Stimulated activated CD4-positive, alpha-beta T cell treated with anti-CD3 and anti-CD28 coated beads, Interleukin-12 subunit alpha, Interleukin-12 subunit beta, amount 100 ng/mL, for 24 hours (primary cell): ENCODE measurements at places on chromosomes 5 and 9.

DNA sequence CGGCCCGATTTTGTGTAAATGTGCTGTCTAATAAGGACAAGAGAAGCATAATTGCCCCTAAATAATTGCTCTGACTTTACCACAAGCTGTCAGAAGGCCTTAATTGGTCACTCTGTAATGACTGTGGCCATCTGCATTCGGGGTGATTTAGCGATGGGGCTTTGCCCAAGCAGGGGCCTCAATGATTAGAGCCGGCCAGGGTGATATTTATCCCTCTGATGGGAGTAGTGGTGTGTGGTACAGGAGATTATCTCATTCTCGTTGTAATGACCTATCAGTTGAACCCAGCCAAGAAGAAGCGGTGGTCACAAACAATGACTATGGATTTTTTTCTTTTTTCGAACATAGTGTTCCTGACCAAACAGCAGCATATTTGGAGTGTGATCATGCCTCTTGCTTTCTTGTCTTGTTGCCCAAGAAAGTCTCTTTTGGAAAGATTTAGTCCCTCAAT lies 72.0 kb upstream of the SAP30L start:
- DNase-seq = no peak

GRCh38 chr5:167769846-167770413 lies 521.5 kb upstream of the WWC1 start:
- DNase-seq = no peak

DNA sequence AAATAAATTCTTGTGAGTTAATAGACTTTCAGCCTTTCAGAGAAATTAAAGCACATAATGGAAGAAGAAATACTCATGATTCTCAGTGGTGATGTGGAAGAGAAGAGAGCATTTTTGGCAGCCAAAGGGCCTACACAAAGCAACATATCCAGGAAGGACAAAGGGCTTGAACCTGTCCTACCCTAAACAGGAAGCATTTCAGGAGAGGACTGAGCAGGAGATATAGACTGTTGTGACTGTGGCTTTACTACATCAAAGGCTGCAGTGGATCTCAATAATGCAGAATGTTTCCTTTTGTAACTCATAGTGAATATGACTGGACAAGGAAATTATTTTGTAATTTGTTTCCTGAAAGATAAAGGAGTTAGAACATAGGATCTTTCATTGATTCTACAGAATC lies 1.3 kb upstream of the PARP8 start:
- DNase-seq = no peak

DNA sequence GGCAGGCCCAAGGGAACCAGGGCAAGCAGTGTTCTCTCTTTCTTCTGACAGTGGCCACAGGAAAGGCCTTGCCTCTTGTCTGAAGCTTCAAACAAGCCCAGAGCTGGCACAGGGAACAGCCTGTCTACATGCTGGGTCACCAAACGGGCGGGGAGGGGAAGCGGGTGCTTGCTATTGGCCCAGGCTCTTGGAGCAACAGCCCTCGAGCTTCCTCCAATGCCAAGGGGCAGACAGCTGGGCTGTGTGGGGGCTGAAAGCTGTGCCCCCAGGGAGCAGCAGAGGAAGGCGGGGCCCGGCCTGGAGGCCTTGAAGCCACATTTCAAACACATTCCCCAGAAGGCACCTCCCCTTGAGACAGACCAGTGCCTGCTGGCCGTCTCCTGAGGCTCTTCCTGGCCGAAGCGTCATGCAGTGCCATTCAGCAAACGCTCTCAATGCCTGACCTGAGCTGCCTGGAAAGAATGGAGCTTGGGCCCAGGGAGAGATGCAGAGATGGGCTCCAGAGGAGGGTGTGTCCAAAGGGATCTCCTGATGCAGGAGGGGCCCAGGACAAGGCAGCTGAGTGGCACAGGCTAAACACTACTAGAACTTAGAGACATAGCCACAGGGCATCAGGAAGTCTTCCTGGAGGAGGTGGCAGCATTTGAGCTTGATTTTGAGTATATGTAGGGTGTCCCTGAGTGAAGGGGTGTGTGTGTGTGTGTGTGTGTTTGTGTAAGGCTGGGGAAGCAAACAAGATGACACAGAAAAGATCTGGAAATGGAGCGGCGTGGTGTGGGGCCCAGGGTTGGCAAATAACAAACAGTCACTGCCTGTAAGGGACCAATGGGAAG lies 2.5 kb downstream of the FIBCD1 start:
- no peak for DNase-seq

- no peak for DNase-seq
Measured at GRCh38 chr5:72495410-72495809, 11.8 kb downstream of the ZNF366 start.

- DNase-seq = no peak
Measured at GRCh38 chr9:470552-471194, 256.0 kb downstream of the DOCK8 start.

DNA sequence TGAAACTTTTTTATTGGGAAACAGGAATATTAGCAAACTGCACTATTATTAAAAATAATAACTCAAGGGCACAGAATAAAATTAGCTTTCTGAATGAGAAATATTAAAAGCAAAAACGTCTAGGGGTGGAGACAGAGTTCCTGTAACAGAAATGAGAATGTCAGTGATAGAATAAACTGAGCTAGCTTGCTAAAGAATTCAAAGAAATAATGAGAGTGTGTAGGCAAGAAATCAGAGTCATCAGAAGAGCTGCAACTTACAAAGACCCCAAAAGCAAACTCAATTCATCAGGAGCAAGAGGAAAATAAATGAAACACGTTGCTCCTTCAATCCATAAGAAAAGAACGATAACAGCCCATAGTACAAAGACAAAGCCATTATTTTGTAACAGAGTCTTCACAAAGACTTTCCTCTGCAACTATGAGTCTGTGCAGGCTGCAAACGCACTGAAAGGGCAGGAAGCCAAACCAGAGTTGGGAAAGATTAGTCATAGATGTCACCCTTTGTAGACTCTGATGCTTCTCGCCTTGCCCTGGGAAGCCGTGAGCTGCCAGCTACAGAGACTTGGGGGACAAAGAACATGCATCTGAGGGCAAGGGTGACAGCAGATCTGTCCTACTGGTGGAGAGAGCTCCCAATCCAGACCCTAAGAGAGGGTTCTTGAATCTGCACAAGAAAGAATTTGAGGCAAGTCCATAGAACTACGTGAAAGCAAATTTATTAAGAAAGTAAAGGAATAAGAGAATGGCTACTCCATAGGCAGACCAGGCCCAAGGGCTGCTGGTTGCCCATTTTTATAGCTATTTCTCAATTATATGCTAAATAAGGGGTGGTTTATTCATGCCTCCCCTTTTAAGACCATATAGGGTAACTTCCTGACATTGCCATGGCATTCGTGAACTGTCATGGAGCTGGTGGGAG lies 40.8 kb downstream of the SHC3 start:
- DNase-seq = peak; percentile 10
